ENCODE measurements at places on chromosomes 12 and 14.
A peak's percentile ranks its signal among the peaks of the same experiment; 100 is the strongest.

- no peak for DNase-seq
Observed at GRCh38 chr12:53683494-53683893, 7.6 kb upstream of the ATP5MC2 start.

GRCh38 chr12:95351748-95352147, 122.2 kb upstream of the METAP2 start:
- DNase-seq = no peak

- DNase-seq = no peak
Observed at GRCh38 chr14:83825843-83826242, 1704.1 kb upstream of the FLRT2 start.

DNA sequence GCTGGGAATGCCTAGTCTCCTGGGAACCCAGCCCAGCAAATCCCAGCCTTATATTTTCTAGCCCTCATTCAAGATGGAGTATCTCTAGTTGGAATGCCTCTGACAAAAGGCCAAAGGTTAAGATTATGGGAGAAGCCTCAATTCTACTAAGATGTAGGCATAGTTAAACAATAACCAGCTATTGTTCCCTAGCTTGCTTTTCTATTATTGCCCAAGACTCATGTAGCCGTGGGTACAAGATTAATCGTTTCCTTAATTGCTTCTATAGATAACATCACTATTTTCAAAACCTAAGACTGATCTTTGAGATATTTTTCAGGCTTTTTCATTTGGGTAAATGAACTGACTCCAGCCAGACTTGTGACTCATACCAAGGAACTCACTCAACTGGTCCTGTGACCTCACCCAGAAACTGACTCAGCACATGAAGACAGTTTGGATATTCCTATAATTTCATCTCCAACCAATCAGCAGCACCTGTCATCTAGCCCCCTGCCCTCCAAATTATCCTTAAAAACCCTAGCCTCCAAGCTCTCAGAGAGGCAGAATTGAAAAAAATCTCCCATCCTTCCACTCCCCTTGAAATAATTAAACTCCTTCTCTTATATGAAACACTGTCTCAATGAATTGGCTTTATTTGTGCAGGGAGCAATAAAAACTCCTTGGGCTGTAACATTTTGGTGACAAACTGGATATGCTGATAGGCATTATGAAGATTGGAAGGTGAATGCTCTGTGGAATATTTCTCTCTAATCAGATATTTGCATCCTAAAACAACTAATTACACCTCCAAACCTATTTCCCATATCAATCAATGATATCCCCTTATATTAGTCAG, 589.0 kb downstream of the C12orf50 start:
- no peak for DNase-seq

GRCh38 chr12:26125400-26126339, 833 bp upstream of the BHLHE41 start:
- DNase-seq = peak; percentile 51

DNA sequence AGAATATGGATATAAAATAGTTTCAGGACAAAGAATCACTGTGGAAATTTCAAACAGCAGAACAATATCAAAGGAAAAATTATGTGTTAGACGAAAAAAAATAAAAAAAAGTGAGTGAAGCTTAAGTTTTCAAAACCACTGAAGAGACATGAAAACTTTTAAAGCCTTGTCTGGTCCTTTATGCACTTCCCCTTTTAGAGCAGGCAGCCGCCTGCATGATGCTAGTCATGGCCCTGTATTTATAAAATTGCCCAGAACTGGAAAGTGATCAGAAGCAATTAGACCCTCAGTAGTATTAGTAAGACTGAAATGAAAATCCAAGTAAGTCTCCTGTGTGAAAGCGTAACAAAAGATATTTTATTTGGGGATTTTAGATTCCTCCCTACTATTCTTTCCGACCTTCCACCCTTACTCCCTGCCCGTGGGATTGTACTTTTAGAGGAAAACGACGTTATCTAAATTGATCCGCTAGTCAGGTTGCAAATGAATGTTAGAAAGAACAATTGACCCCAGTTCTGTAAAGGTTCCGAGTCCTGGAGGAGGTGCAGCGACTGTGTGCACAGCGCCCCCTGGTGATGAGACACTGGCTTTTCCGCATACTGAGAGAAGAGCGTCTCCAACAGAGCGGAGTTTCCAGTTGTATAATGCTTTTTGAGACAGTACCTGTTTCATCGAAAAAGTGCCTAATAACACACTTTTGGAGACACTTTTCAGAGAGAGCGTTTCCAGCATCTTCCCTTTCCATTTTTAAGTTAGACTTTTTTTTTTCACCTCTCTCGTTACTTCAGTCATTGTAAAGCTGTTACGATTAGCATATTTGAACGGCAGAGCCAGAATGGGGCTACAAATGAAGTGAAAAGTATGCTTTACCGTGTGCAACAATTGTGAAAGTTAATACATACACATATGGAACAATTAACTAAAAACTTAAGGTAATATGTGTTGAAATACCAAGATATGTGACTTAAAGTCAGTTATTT, 12.4 kb downstream of the MGST1 start:
- DNase-seq = peak; percentile 44

DNA sequence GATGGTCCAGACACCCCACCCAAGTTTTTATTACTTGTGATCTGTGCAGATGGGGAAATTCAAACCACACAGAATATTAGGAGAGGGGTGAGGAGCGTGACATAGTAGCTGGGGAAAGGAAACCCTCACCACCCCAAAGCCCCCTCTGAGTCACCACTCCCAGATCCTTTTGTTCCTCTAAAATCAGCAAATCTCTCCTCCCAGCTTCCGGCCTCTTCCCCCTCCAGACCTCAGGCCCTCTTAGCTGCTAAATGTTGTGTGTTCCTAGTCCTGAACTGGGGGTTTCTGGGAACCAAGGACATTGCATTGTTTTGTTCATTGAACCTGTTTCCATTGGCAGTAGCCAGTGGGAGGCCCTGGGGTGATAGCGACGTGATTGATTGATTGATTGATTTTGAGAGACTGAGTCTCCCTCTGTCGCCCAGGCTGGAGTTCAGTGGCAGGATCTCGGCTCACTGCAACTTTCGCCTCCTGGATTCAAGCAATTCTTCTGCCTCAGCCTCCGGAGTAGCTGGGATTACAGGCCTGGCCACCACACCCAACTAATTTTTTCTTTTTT, 5.9 kb upstream of the ORAI1 start:
- no peak for DNase-seq

DNA sequence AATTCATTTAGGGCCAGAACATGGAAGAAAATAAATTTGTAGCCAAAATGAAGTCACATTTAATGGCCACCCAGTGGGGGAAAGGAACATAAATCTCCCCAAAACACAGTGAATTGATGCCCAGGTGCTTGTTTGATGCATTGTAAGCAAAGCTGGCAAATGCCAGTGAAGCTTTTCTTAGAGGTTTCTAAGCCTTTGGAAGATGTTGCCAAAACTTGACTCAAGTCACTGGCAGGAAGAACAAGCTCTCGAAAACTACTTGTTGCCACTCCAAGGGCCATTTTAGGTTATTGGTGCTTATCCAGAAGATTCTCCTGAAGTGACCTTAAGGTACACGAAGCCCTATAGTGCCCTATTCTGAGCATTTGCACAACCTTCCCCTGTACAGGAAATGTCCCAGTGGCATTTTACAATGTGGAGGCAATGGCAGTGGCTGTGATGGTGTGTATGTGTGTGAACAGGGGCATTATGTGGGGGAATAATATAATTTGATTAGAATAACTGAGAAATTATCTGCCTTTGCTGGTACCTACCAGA, 89.5 kb upstream of the NOVA1 start:
- no peak for DNase-seq

GRCh38 chr12:2292560-2292959, 239.8 kb downstream of the CACNA1C start:
- DNase-seq = no peak

DNA sequence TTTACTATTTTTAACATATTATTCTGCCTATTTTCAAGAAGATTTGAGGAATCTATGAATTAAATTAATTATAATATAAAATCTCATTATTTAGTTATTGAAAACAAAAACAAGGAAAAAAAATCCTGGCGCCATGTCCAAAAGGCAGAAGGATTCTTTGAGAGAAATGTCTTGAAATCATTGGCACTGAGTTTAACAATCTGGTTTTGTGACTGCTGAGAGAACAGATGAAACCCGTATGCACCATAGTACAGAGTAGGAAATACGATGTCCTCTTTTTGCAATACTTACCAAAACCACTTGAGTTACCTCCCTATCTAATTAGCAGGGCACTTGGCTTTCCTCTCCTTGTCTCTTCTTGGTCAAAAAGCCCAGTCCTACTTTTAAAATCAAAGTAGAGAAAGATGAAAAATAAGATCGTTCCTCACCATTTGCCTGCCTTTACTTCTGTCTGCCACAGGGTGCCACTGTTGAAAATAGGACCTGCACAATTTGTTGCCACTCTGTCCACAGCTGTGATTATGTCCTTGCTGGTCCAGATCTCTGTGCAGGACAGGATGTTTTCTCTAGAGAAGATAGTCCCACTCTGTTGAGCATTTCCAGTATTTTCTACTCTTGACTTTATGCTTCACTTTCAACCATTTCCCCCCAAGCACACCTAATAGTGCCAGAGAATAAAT, 179.7 kb downstream of the PDZRN4 start:
- DNase-seq = no peak

- no peak for DNase-seq
Observed at GRCh38 chr12:19688532-19688931, 249.2 kb downstream of the AEBP2 start.

DNA sequence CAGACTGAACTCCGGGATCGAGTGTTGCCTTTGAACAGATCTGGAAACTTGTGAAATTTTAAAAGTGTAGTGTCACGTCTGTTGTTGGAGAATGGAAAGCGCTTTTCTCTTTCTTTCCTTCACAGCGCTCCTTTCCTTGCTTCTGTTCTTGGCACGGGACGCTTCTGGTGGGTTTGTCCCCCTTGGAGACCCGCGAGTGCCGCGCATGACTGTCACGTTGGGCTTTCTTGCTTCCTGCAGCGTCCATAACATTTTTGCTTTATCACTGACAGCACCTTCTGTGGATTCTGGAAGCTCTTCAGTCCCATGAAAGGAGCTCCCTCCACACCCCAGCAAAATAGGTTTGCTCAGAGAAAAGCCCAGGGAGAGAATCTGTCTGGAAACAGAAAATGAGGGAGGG, 193.0 kb upstream of the TMEM132C start:
- no peak for DNase-seq

DNA sequence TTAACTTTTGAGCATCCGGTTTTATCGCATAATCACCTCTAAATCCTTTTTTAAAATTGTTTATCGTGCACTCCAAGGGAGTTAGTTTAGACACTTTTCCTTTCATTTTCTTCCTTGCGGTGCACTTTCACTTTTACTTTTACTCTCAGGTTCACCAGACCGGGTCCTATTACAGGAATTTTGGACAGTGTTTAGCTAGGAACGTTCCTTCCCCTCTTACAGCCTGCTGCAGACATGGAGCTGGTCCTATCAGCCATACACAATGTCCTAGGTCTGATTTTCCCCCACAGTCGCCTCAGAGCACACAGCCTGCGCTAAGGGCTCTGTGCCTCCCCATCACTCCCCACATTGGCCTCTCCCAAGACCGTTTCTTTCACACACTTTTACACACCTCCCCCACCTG, 103.9 kb downstream of the ALG10 start:
- no peak for DNase-seq

GRCh38 chr12:21301-22189, 45.0 kb upstream of the IQSEC3 start:
- DNase-seq = no peak

DNA sequence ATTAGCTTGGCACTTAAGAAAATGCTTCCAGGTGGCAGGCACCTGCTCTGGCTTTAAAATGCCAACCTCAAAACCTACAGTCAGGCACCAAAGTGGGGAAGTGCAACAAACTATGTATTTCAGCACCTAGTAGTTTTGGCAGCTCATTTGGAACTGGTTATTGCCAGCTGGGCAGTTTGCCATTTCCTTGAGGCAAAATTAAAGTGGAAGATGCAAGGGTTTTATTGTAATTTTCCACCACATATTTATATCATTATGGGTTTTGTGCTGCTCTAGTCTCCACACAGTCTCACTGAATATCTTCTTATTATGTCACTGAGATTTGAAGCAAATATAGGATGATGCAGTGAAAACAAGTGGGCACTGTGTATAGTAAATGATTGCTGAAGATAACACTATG, 117.0 kb downstream of the PRKD1 start:
- no peak for DNase-seq

- DNase-seq = no peak
Observed at GRCh38 chr14:32572867-32573150, 243.7 kb downstream of the AKAP6 start.

DNA sequence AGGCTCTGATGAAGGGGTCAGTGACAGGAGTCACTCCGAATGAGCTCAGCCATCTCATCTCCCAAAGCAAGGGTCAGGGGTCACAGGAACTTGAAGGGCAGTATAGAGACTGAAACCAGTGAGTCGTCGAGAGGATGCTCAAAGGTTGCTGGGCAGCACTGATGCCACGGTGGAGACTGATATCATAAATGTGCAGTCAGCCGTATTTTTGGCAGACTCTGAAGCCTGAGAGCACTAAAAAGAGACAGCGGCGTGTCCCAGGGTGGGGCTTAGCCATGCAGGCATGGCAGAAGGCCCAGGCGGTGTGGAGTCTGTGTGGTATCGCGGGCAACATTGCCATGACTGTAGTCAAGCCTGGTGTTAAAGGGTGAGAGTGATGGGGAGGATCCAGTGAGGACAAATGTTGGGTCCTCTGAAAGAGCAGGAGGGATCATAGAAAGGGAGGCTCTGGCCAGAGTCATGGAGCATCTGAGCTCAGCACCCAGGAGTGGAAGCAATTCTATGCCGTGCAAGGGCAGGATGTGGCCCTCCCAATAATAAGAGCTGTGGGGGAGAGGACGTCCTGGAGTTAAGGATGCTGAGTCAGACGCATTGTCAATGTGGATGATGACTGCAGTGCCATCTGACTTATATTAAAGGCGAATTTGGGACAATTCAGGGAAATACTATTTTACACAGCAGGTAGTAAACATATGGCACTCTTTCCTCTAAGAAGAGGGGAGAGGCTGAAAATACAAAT, 241.2 kb upstream of the FKBP4 start:
- no peak for DNase-seq

GRCh38 chr14:76767681-76768656, 6.7 kb downstream of the VASH1 start:
- DNase-seq = peak; percentile 15

- DNase-seq = no peak
Observed at GRCh38 chr12:27534765-27535161, 10.8 kb downstream of the PPFIBP1 start.

DNA sequence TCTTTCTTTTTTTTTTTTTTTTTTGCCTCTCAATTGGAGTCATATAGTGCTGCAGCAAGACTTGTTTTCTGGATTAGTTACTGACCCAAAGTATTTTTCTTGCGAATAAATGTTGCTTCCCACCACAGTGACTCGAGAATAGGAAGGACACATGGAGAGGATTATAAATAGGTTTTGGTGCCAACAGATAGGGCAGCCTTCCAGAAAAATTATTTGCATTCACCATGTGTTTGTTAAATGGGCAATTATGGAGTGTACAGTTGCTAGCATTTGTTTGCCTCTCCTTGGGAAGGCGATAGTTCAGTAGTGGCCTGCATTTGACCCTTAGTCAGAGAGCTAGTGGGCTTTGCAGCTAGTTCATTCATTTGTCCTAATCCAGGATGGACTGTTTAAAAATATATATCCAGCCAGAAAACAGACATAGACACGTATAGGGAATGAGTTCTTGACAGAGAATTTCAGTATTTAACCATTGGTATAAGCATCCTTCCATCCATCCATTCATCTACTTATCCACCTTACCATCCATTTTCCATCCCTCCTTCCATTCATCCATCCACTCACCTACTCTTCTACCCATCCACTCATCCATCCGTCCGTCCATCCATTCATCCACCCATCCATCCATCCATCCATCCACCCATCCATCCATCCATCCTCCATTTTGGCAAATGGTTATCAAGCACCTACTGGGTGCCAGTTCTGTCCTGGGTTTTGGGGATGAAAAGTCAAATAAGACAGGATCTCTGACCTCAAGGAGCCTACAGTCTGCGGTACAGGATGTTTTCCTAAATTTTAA, 67.5 kb downstream of the CHST11 start:
- DNase-seq = no peak
